ENCODE measurements at places on chromosomes 5 and 9.

- DNase-seq, result no peak
These were observed 3.3 kb downstream of the SNAPC3 start for GRCh38 chr9:15426019-15426418.

GRCh38 chr5:139687656-139688055 lies 39.5 kb downstream of the CXXC5 start:
- no peak for DNase-seq

GRCh38 chr5:89401659-89402058 lies 518.7 kb upstream of the MEF2C start:
- DNase-seq, result no peak

GRCh38 chr9:136854113-136854841 lies 2.1 kb downstream of the MAMDC4 start:
- no peak for DNase-seq

- DNase-seq, result peak; percentile 25
These were observed 50.4 kb upstream of the FAM170A start for GRCh38 chr5:119578937-119579336.

GRCh38 chr5:88858392-88858791 lies 24.6 kb downstream of the MEF2C start:
- DNase-seq, result no peak

DNA sequence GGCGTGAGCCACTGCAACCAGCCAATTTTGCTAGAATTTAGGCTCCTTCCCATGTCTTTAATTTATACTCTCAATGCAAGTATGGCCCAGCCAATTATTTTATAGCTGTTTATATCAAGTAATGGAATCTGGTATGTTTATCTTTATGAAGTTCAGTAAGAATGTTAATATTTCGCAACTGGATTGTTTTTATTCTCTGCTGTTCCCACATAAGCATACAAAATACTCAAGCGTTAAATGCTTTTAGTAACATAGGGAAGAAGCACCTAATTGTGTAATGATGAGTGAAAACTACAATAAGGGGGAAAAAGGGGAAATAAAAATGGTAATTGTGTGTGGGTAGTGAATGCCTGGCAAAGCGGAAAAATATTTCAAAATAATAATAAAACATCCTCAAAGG lies 21.3 kb downstream of the PWWP2A start:
- DNase-seq, result no peak

DNA sequence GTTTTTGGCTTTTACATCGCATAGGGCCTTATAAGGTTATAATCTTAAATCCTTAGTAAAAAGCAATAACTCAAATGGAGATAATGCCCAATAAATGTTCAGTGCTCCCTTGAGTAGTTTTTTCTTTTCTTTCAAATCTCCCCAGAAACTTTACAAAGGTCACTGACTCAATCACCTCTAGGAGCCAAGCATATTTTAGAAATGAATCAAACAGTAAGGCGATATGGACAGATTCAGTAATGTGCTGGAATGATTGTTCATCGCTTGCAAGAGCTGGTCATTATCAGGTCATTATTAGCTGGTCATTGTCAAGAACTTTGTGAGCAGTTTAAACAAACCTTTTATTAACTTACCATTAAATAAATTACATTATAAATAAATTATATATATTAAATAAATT lies 130.4 kb upstream of the SLIT3 start:
- no peak for DNase-seq

GRCh38 chr5:141683596-141684141 lies 1.6 kb upstream of the ARAP3 start:
- peak; percentile 31 for DNase-seq

GRCh38 chr5:532521-533242 lies 8.4 kb upstream of the SLC9A3 start:
- DNase-seq, result no peak

- no peak for DNase-seq
These were observed 15.4 kb upstream of the SMIM15 start for GRCh38 chr5:61177716-61178115.

GRCh38 chr9:110207071-110207641 lies 803 bp downstream of the C9orf152 start:
- no peak for DNase-seq
